Activated CD4-positive, alpha-beta T cell treated with anti-CD3 and anti-CD28 coated beads, Interleukin-2, Interleukin-6, amounts not matched to agents 100 ng/mL and 50 ng/mL, durations not matched to agents 16 hours and 8 hours (primary cell): ENCODE measurements at places on chromosomes 13 and 19.

DNA sequence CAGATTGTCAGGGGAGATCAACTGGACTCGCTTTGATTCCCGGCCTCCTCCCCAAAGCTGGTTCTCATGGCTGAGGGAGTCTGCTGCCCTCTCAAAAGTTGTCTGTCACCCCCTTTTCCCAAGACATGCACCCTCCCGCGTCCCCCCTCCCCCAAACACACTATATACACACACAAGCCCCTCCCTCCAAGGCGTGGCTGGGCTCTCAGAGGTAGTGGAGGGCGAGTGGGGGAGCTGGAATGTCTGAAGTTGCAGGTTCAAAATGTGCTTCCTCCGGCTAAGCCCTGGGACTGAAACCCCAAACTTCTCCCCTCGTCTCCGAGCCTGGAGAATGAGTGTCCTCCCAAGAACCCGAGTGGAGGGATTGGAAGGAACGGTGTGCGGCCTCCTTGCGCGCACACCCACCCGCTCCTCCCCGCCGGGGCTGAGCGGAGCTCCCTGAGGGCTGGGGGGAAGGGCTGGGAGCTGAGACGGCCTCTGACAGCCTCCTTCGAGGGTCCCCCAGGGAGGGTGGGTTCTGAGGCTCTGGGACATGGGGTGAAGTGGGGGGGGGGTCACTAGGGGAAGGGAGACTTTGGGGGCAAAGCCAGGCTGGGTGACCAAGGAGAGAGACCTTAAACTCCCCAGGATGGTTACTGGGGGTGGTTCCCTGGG, 9.9 kb upstream of the MEIS3 start:
- no peak for DNase-seq

DNA sequence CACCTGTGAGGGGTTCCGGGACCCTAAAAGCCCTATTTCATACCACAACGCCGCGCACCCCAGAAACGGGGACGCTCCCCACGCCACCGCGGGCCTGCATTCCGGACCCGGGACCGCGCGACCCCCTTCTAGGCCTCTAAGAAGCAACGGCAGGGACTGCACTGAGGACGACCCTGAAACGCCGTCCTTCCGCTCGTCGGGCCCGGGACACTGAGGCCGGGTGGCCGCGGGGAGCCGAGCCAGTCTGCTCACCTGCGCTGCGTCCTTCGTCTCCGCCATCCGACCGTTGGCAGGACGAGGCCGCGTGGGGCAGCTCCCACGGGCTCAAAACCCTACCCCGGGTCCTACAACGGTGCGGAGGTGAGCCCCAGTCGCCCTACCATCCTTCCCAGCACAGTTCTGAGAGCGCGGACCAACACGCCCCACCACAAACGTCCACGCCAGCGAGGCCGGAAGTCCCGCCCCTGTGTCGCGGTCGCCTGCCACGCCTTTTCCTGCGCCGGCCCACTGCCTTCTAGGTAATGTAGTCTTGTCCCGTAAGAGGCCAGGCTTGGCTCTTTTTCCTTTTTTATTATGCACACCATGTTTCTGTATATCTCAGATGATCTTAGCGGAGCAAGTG, at the start of gene ZNF550:
TSS of gene ZNF550 (minus strand) at position 460 of the 622 bp plus-strand sequence. CDS start at position 279, 181 bp downstream.
- peak; percentile 92 for DNase-seq

DNA sequence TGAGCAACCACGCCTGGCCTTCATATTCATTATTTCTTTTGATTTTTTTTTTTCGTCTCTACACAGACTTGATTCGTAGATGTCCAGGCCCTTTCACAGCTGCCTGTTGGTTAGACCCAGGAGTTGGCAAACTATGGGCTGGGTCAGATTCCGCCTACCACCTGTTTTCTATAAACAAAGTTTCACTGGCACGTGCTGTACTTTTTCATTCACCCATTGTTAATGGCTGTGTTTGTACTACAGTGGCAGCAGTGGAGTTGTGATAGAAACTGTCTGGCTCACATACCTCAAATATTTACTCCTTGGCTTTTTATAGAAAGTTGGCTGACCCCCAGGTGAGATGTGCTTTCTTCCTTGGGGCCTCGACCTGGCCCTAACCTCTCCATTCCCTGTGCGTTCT, 72.9 kb upstream of the TEX29 start:
- no peak for DNase-seq

DNA sequence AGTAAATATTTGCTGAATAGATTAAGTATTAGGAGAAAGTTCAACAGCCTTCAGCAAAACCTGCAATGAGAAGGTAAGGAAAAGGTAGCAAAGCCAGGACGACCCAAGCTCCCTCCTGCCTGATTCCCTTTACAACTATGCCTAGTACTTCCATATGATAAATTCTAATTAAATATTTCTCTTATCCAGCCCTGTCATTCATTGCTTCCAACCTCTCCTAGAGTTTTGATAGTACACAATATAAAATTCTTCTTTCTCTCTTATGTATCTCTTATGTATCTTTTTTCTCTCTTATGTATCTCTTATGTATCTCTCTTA, 187.2 kb downstream of the DCT start:
- no peak for DNase-seq

GRCh38 chr13:31369213-31369612, 169.4 kb downstream of the B3GLCT start:
- no peak for DNase-seq

DNA sequence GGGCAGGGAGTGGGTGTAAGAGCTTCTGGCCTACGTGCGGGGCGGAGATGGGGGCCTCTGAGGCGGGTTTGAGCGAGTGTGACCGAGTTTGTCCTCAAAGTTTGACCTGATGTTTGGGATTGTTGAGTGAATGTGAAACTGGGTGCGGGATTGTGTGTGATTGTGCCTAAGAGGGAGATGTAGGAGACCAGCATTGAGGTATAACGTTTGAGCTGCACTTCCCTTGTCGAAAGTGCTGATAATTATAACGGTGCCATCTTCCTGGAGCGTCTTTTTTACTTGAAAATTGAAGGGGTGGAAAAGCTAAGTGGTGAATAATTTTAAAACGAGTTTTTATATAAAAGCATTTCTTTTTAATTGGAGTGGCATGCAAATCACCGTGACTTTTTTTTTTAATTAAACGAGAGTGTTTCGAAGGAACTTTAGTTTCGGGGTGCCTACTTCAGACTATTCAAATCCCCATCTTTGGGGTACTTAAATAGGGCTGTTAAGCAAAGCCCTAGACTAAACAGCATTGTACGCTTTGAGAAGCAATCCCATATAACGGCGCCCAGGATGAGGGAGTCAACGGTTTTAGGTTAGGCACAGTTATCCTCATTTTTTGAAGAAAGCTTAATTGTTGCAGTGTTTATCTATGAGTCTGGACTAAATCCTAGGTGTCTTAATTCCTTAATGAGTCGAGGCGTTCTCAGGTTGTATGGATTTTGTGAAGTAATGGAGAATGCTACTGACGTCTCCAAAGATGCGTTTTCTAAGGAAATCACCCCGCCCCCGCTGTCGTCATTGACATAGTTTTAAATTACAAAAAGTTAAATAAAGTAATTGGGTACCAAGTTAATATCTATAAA, 594 bp downstream of the ZNF146 start:
- DNase-seq, result peak; percentile 7

DNA sequence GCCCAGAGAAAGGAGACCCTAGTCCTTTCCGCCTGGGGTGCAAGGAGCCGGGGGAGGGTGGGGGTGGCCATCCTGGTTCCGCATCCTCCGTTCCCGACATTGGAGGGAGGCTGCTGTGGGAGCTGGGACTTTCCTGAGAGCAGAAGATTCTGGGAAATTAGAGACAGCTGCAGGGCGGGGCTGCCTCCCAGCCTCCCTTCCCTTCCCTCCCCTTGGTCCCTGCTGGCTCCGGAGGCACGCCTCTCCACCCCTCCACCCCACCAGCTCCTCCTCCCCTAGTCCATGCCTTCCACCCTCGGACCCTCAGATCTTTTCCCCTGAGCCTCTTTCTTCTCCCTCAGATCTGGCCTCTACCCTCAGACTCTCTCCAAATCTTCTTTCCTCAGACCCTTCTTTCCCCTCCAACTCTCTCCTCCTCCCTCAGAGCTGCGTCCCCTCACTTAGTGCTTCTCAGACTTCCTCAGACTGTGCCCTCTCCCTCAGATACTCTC, 3.1 kb upstream of the BCL3 start:
- no peak for DNase-seq

DNA sequence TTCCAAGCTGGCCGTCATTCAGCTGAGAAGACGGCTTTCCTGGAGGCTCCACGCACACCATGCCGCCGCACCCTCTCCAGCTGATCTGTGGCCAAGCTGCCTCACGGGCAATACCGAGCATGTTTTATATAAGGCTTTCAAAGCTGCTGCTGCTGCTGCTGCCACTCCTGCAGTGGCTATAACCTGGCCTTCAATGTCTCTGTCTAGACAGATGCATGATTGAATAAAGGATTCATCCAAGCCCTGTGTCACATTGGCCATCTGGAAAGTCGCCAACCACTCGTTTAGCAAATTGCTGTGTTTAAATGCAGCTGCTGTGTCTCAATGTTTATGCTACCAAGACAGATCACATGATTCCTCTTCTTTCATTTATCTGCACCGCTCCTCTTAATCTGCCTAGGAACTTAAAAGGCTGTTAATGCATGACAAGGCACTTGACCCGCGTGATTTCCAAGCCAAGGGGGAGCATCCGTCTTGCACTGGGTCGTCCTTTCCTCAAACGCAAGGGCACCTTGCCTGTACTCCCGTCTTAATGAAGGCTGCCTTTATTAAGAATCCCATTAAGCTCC, 114.3 kb downstream of the TEX26 start:
- no peak for DNase-seq

GRCh38 chr19:3664879-3665642, 35.2 kb downstream of the PIP5K1C start:
- DNase-seq, result no peak

- peak; percentile 26 for DNase-seq
Measured at GRCh38 chr19:51552996-51553725, 17.9 kb upstream of the ZNF175 start.

DNA sequence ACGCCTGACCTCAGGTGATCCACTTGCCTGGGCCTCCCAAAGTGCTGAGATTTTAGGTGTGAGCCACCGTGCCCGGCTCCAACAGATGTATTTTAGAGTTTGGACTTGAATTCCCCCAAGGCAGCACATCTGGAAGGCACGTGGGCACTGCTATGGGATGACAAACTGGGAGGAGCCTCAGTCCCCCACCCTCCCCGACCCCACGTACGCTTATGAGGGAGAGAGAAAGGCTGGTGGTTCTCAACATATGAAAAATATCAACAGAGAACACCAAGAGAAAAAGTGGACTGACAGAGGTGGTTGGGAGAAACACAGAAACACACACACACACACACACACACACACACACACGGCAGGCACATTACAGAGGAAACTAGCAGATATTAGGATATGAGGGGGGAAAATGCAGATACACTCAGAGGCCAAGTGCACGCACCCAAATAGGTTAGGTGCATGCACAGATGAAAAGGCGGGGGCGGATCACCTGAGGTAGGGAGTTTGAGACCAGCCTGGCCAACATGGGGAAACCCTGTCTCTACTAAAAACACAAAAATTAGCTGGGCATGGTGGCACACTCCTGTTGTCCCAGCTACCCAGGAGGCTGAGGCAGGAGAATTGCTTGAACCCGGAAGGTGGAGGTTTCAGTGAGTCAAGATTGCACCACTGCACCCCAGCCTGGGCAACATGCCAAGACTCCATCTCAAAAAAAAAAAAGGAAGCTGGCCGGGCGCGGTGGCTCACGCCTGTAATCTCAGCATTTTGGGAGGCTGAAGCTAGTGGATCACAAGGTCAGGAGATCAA, 3.2 kb downstream of the STX10 start:
- DNase-seq, result no peak

DNA sequence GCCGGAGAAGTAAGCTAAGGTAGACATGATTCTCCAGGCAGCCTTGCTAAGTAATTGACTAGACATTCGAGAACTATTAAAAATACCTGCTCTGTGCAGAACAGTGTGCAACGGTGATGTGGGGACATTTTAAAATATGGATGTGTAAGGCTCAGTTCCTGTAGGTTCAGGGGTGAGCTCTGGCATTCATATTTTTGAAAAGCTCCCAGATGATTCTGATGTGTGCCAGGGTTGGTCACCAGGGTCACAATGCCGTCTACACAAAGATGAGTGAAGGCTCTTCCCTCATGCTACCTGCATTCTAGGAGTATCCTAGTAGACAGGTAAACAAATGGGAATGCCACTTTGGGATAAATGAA, 702 bp upstream of the EPSTI1 start:
- no peak for DNase-seq

GRCh38 chr13:76730220-76730619, 156.0 kb downstream of the KCTD12 start:
- DNase-seq, result no peak

DNA sequence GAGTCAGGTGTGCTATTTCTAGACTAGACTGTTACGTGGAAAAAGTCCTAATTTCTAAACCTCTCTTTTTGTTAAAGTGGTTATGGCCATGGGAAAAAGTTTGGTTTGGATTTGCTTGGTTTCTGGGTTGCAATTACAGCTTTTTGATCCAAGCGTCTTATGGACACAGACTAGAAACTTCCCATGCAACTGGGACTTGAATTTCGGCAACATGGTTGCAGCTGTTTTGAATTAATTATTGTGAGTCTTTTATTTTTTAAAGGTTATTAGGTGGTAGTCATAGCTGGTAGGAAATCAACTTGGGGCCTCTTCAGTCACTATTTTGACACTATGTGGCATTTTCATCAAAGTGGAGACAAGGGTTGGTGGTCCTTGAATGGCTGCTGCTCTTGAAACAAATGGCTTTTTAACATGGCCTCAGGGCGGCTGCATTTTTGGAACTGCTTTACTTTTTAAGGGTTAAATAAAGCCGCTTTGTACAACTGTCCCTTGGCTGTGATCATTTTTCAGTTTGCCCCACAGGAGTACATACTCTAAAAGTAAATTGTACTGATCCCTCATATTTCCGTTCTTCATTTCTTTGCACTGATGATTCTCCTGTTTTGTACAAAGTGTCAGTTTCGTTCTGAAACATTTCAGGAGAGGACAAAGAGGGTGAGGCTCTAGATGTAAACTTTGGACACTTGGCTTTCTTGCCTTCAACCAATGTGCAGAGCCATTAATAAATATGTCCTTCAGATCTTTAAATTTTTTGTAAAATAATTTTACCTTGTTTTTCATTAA, 15.9 kb downstream of the HNRNPM start:
- no peak for DNase-seq

DNA sequence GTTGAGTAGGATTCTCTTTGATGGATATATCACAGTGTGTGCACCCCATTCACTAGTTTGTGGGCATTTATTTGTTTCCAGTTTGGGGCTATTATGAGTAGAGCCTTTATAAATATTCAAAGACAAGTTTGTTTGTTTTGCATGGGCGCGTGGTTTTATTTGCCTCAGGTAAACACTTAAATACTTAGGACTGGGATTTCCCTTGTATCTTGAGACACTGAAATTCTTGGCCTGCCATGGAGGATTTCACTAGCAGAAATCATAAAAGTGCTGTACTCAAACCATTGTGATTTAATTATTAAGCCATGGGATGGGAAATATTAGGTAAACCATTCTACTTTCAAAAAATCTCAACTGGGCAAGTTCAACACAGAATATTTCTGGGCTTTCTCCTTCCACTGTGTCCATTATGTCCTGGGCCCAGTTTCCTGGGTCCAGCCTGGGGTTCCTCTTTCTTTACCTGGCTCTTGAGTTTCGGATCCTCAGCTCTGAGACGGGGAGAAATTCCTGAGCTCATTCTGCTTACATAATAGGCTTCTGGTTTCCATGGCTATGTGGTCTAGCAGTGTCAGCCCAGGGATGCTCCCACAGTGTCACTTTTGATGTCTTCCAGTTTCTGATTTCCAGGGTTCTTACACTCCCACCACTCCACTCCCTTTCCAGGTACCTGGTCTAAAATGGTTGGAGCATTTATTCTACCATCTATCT, 14.4 kb downstream of the MYO16 start:
- no peak for DNase-seq
